Upper lobe of left lung (tissue), 6 donors: ENCODE measurements at places on chromosomes 6 and 20.

GRCh38 chr20:62740286-62741141 is 31.9 kb downstream of the NTSR1 start:
- no peak for DNase-seq

DNA sequence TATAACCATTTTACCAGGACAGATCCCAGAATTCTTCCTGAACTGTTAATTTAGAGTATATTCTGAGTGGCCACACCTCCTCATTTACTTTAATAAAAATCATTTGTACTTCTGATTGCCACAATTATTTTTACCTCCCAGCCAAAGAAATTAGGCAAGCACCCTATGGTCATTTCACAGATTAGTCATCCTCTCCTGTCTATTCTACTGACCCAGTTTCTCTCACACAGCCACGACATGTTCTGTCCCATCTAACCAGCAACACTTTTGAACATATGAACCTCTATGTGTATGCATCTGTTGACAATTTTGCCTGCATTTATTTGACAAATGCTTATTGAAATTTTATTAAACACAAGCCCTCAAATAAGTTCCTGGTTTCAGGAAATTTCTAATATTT is 202.6 kb upstream of the STXBP5 start:
- DNase-seq = no peak

DNA sequence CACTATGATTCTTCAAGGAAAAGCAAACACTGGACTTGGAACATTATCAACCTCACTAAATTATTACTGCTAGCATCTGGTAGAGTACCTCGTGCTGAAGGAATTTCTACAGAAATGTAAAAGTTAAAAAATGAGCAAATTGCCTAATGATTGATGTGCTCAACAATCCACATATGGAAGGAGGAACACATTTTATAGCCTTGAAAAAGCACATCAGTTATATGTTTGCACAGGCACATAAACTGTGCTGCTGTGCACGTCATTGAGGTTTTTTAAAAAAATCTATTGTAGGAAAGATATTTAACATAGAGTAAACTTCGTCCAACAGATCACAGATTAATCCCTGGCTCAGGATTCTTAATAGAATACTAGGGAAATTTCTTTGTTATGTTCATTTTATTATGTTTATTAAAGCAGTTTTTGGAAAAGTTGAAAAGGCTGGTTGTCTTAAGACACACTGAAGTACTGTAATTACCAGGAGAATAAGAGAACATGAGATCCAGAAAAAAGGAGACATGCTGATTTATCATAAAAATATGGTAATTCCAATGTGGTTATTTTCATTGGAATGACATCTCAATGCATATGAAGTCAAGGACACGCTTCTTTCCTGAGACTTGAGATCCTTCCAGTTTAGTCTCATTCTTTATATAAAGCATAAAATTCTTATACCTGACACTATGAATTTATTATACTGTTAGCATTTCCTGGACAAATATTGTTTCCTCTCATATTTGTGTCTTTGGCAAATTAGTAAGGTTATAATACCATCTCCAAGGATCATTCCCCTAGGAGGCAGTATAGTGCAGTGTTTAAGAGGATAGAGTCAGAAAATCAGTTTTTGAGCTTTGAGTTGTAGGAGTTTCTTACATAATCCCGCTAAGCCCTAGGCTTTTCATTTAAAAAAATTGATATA is 511.1 kb downstream of the TENT5A start:
- DNase-seq = no peak

DNA sequence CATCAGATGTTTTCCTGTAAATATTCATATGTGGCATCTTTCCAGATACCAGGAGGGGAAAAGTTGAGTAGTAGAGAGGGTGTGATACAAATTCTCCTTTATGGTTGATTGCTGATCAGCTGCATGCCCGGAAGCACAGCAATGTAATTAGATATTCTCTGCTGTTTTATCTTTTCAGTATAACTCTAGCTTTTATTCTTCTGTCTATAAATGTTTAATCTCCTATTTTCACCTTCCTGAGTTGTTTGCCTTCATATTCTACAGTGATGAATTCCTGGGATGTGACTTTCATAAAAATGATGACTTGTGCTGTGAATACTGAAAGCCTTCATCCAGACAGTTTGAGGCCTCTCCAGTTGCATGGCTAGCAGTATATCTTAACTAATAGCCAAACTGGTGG is 53.7 kb downstream of the SH3BGRL2 start:
- DNase-seq = no peak

GRCh38 chr20:10927011-10927583 is 253.3 kb upstream of the JAG1 start:
- no peak for DNase-seq

GRCh38 chr6:56916849-56917551 is 37.9 kb upstream of the BEND6 start:
- DNase-seq = no peak

DNA sequence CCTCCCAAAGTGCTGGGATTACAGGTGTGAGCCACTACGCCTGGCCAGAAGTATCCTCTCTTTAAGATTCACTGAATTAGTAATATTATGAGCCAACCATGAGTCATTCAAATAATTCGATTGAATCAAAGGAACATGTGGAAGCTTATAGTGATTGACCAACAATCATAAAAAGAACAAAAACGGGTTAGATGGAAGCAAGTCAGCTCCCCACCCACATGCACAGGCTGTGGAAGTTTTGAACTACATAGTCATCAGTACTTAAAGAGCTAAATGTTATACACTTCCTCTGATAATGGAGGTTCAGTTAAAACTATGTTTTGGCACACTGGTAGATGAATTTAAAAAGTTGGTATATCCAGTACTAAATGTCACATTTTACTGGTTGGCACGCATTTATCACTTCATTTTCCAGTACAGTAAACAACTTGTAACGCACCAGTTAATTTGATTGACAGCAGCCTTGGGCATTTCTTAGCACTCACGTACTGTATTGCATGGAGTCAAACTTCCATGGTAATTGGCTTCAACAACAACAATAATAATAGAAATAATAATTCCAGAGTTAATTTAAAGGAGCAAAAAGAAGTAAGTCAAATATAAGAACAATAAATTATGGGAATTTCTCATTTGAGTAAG is 1107.3 kb upstream of the MAP3K7 start:
- DNase-seq = no peak

- no peak for DNase-seq
Measured at GRCh38 chr6:36757206-36757605, 59.6 kb downstream of the RAB44 start.

- DNase-seq = no peak
Measured at GRCh38 chr6:107152638-107153430, 37.5 kb upstream of the BEND3 start.

GRCh38 chr6:14692208-14692607 is 553.7 kb upstream of the JARID2 start:
- DNase-seq = no peak

DNA sequence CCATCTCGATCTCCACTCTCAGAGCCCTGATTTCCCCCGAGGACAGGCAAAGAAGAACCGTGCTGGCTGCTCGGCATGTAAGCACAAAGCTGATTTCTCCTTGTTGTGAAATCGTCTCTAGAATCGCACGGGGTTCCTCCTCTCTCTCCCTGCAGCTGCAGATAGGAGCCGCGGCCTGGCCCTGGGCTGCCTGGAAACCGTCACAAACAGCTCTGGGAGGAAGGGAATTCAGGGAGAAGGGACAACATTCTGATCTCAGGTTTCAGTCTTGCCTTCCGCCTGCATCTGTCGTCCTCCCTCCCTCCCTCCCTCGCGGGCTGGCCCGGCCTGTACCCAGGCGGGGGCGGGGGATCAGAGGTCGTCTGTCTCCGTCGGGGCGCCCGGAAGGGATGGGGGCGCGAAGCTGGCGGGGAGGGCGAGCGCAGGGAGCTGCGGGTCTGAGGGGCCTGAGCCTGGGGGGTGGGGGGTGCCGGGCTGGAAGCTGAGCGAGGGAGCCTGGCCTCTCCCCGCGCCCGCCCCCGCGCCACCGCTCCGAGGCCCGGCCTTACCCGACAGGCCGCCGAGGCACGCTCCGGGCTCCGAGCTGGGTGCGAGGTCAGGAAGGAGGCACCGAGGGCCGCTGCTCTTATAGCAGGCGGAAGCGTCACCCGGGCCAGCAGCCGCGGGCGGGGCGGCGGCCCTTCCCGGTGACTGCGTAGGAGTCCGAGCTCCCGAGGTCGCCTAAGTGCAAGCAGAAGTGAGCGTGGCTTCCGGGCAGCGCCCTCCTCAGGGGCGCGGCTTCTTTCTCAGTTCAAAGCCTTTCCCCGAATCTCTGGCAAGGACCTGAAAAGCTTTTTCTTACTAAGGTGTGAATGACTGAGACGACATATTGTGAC is at the start of gene SERPINB1:
Gene SERPINB1 (minus strand): TSS at position 600 of the 875 bp plus-strand sequence. CDS start 1,277 bp downstream, outside the sequence.
- DNase-seq = peak; percentile 98

- DNase-seq = peak; percentile 69
Measured at GRCh38 chr6:33427585-33428223, 7.8 kb downstream of the SYNGAP1 start.

DNA sequence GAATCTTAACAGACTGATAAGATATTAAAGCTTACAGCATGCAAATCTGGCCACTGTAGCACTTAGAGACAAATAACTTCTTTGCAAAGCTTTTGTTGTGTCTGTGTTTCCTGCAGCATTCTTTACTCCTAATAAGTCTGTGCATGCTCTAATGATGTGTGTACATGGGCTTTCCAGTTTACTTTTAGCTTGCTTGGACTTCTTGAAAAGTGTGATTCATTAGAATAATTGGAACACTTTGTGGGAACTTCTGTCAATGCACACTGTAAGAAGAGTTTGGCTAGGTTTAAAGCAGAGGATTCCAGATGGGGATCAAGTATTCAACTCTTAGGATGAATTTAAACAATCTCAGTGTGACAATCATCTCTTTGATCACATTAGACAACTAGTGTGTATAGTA is 22.1 kb upstream of the TINAG start:
- DNase-seq = no peak
